Stimulated activated CD4-positive, alpha-beta T cell treated with anti-CD3 and anti-CD28 coated beads, Interleukin-2, amount 100 ng/mL, for 4 hours (primary cell): ENCODE measurements at places on chromosomes 16 and 17.

- DNase-seq: no peak
Observed at GRCh38 chr16:72050769-72051464, 3.4 kb upstream of the HP start.

DNA sequence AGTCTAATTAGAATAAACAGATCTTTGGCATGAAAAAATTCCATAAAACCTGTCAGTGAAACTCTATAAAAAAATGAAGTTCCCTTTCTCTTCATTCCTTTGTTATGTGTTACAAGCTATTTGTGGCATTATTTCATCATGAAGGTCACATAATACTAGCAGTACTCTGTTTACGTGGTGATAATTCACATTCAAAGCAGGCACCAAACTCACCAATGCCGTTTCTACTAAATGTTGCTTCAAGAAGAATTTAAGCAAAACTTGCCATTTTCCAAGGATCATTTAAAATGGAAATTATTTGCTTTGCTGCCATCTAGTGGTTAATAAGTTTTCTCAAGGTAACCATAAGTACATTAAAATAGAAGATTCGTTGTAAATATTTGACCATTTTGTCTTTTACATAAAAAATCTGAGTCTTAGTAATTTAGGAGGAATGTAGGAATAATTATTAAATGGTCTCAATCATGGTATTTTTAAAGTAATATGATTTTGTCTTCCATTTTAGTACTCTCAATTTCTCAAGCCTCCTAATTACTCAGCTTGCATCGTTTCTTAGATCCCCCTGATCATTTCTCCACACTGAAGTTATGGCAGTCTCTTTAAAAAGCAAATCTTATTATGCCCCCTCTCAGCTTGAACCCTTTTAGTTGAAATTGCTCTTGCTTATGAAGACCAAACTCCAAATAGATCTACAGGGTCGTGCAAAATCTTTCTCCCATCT lies 80.8 kb downstream of the OMG start:
- DNase-seq: no peak

- no peak for DNase-seq
Observed at GRCh38 chr17:81456798-81457197, 55.8 kb downstream of the ACTG1 start.

GRCh38 chr17:7742729-7743128 lies 25.2 kb downstream of the DNAH2 start:
- DNase-seq: no peak

- DNase-seq: peak; percentile 35
Observed at GRCh38 chr16:27273670-27274423, 5.3 kb upstream of the NSMCE1 start.

- DNase-seq: no peak
Observed at GRCh38 chr16:83402160-83402814, 405.5 kb upstream of the HSBP1 start.

DNA sequence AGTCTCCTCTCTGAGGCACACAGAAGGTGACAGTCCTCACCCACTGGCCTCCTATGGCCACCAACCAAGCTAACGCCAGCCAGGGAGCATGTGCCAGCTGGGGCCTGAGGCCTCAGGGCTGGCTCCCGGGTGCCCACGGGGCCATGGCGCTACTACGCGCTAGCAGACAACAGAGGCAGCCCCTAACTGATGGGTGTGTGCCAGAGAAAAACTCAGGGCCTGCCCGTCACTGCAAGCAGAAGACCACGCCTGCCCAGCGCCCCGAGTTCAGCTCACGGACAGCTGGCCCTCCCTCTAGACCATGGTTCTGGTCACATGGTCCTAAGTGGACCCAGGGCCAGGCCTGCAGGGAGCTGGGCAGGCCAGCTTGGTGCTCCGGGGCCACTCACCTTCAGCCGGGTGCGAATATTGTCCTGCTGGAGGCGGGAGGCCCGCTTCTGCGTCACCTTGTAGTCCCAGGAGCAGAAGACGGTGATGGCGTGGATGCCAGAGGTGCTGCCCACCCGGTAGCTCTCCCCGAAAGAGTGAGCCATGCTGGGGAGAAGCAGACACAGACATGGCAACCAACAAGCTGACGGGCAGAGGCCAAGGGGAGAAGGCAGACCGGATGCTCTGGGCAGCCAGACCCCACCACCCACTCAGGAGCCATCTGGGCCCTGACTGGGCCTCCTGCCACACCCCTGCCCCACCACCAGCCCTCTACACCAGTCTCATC lies 6.2 kb downstream of the TMC6 start:
- no peak for DNase-seq

DNA sequence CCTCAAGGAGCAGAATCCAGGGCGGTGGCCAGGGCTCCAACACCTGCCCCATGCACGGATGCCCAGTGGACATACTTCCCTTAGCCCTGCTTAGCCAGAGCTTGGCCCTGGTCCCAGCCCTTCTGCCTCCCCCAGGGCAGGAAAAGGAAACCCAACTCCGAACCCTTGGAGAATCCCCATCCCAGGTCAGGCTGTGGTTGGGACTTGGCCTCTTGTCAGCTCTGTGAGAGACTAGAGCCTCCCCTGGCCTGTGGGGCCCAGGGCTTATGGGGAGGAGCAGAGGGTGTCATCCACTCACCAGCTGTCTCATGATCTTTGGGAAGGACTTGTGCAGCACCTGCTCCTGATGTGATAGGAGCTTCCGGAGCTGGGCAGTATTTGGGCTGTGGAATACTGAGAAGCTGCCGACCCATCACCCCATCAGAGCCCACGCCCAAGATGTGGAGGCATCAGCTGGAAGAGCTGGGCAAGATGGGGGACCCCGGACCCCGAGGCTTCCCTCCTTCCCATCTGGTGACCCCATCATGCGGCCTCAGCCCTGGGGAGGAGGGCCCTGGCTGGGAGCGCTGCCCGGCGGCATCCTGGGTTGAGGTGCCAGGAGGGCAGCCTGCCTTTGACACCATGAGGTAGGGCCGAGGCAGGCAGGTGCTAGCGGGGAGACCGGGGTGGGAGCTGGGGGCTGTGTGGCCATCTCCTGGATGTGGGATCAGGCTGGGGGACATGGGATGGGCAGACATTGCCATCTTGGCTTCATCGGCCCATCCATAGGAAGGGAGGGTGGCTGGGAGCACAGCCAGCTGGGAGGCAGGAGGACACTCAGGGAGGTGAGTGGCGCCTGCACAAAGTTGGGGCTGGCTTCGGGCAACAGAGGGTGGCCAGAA lies 45.1 kb downstream of the TNFRSF13B start:
- no peak for DNase-seq

DNA sequence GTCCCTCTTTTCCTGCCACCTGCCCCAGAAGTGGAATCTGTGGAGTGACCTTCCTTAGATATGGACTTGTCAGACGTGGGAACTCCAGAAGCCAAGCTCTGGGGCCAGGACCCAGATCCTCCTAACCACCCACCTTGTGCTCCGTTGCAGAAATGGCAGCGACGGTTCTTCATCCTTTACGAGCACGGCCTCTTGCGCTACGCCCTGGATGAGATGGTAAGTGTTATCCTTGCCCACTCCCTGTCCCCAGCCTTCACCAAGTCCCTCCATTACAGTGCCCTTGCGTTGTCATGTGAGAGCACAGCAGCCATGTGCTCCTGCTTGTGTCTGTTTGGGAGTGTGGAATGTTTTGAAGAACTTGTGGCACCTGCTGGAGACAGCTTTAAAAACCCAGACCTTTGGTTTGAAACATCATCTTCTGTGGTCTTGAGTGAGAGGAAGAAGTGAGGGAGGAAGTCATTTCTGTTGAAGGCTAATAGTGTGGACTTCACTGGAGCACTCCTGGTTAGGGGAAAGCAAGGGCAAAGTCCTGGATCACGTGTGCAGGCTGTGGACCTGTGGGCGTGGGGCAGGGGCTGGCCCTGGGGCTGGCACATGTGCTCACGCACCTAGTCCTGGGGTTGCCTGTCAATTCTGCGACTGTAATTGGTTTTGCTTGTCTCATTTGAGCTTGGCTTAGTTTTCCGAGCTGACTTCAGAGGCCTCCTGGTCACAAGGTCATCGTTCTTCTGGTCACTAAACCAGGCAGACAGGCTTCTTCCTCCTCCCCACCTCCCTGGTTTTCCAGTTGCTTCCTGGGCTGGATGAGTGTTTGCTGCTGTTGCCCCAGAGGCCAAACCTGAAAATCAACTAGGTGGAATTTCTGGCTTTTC lies 35.8 kb downstream of the MPRIP start:
- no peak for DNase-seq

- no peak for DNase-seq
Observed at GRCh38 chr17:7238420-7239090, 702 bp downstream of the PHF23 start.

DNA sequence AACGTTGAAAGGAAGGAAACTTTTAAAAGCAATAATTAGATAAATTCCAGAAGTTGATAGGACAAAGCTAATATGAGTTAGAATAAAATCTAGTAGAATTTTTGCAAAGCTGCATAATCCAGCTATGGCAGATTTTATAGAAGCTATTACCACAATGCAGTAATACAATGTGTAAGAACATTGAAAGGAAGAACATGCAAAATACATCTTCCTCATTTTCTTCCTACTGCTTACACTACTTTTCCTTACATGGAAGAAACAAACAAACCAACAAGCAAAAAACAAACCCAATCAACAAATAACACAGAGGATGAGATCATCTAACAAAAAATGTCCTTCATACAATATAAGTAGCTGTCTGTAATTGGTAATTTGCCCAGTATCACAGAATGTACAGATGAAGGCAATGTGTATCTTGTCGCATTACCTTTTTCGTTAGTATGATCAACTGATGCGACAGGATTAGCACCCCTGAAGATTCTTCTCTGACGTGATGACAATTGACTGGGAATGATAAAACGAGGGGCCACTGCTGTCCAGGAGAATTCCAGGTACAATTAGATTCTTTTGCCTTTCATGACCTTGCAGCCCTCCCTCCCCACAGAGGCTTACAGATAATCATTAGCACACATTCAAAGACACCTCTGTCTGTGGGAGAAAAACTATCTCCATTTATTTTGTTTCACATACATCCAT lies 21.2 kb upstream of the LRRC37A start:
- DNase-seq: no peak

- no peak for DNase-seq
Observed at GRCh38 chr17:59623151-59623550, 3.5 kb downstream of the CLTC start.

DNA sequence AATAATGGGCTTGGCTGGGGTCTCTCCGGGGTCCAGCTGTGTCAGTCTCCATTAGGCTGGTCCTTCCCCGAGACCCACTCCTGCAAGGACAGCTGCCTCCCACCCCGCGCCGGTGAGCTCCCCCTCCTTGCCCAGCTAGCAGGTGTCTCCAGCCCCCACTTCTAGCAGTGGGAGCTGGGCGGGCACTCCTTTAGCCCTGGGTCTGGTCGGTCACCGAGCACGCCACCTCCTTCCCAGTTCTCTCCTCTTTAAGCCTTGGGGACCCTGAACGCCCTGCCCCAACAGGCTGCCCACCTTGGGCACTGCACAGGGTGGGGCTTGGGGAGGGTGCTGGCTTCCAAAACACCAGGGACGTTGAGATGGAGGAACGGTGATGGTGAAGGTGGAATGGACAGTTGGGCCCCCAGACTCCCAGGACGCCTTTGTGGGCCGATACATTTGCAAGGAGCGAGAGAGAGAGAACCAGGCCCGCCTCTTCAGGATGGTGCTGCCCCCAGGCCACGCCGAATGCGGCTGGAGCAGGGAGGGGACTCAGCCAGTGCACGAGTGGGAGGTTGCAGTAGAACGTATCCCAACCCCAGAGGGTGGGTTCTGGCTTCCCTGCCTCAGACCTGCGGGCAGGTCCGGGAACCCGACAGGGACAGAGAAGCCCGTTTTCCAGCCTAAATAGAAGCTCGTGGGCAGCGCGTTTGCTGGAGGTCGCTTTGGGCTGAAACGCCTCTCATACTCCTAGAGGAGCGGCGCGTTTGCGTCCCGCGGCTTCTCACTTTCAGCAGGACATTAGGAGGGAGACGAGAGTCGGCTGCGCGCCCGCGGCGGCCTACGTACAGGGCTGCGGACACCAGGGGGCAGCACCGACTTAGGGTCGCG lies 10.7 kb downstream of the TBX2 start:
- DNase-seq: peak; percentile 60

GRCh38 chr17:66426397-66427033 lies 124.1 kb downstream of the PRKCA start:
- peak; percentile 33 for DNase-seq
